ENCODE measurements at places on chromosomes 2 and 18. TPM values are rescaled to one million over a fixed set of nuclear protein-coding genes. Genes with fewer than 3 reads are reported as not detected.

EPB41L3 gene
- 72.7 TPM for total RNA-seq

NOSTRIN gene
- 3.9 TPM for total RNA-seq

TEX44 gene
- total RNA-seq: not detected

PLB1 gene
- 2.3 TPM for total RNA-seq

CNTNAP5 gene
- 41.0 TPM for total RNA-seq

MPPE1 gene
- 17.6 TPM for total RNA-seq

FEV gene
- total RNA-seq: not detected

GRCh38 chr18:10912790-10913545, 236.4 kb downstream of the PIEZO2 start:
- no peak for DNase-seq

- DNase-seq: no peak
These were observed 9.4 kb downstream of the CTIF start for GRCh38 chr18:48548011-48548771.

DNA sequence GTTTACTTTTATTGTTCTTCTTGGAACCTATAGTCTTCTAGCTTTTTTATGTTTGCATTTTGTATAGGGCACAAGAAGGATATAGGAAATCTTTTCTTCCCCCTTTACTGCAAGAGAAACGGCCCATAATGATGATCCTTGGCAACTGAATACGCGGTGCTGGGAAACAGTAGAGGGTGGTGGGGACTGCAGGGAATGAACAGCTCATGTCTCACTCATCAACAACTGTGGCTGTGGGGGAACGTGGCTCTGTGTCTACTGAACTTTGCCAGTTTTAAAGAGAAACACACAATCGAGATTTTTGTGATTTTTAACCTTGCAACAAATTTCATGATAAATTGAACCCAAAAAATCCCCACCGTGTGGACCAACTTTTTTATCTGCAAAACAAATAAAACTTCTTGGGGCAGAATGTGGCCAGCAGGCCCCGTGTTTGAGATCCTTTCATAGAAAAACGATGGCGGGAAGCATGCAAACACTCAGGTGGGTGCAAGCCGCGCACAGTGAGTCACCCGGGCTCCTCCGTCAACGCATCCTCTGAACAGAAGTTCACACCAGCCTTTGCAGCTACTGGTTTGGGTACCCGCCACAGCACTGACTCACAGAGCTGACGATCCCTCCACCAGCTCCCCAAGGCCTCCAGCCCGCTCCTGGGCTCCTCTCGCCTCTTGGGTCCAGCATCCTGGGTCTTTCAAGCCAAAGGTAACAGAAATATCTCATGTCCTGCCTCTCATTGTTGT, 149.3 kb downstream of the COL6A3 start:
- peak; percentile 11 for DNase-seq

DNA sequence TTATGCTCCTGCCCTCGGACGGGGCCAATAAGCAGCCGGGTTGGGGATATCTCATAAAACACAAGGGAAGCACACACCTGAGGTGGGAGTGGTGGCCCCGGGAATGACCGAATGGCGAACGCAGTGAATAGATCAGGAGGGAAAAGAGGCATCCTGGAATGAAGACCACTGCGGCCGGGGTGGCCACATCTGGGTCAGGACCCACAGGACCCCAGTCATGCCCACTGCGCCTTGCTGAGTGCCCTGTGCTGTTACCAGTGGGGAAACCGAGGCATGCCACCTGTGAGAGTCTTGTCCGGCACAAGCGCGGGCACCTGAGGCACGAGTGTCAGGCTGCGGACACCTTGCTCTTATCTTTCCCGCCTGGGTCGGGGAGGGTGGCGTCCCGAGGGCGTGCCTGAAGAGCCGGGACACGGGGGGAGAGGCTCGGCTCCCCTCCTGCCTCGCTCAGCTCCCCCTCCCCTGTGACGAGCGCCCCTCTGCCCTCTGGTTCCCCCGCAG, 1.6 kb downstream of the PDCD1 start:
- no peak for DNase-seq

DNA sequence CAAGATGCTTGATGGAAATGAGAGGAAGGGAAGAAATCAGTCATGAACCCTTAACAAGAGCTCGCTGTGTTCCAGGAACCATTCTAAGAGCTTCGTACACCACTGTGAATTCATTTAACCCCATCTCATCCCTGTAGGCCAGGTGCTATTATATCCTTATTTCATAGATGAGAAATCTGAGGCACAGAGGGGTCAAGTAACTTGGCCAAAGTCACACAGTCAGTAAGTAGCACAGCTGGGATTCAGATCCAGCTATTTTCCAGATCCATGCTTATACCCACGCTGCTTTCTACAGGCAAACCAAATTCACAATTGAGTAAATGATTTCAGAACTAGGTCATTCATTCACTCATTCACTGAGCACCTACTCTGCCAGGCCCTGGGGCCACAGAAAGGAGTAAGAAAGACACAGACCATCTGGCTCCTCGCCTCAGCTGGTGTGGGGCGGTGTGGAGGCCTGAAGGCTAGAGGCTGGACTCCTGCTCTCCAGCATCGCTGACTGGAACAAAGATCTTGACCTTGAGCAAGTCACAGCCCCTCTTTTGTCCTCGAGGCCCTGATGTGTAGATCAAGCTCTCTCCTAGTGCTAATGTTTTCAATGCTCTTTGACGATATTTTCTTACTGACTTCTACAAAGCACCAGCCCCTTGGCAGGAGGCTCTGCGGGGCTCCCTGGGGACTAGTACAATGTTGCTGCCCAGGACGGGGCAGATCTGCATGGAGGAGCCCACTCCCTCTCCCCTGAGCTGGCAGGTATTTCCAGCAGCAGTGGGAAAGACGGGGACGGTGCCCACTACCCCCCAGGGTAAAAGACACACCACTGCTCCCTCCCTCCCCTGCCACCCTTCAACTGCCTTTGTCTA, 26.5 kb downstream of the STEAP3 start:
- DNase-seq: no peak

DNA sequence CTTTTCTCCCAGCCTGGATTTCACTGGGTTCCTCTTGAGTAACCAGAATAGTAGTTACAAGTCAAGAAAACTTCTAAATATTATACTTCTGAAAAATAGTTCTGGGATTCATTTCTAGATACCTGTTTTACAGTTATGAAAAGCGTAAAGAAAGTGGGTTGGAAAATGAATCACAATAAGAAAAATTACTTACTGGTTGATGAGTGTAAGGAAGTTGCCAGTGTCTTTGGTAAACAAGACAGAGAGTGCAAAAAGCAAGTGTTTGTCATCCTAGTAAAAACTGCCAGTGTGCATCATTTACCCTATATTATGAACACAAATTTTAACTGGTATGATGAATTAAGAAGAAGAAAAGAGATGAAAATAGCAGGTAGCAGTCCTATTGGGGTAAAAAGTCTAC, 88.9 kb downstream of the R3HDM1 start:
- DNase-seq: no peak

GRCh38 chr2:29703336-29703735, 218.1 kb downstream of the ALK start:
- no peak for DNase-seq

- no peak for DNase-seq
These were observed 93.1 kb downstream of the ZFP36L2 start for GRCh38 chr2:43133336-43133707.

DNA sequence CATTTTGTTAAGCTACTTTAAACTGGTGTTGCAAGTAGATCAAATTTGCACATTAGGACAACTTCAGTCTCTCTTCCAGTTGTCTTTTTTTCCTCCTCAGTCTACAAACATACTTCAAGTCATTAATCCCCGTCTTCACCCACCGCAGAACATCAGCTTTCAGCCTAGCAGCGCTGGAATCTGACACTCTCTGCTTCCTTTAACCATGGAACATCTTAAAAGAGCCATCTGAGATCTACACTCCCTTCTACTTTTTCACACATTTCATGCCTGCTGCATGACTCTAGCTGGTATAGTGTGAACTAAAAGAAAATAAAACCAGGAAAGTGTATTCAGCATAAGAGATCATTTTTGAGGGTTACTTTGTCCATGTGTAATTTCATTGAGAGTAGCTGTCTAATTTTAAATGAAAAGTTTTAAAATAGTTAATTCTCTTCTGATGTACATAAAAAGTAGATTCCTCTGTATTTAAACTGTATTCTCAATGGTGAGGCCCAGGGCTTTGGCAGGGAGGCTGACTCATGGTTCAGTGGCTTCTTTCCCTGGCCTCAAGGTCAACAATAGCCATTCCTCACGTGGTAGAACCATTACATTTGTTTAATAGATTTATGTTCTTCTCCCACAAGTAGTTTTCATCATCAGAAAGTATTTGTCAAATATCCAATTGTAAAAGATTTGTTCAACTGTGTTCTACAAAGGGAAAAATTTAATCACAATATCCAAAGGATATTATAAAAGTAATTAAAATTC, 16.5 kb downstream of the SGPP2 start:
- no peak for DNase-seq

GRCh38 chr18:36655074-36655473, 173.7 kb downstream of the TPGS2 start:
- DNase-seq: no peak

GRCh38 chr18:62448426-62448825, 74.4 kb upstream of the ZCCHC2 start:
- no peak for DNase-seq

- no peak for DNase-seq
These were observed 114.2 kb downstream of the SRBD1 start for GRCh38 chr2:45496869-45497268.

DNA sequence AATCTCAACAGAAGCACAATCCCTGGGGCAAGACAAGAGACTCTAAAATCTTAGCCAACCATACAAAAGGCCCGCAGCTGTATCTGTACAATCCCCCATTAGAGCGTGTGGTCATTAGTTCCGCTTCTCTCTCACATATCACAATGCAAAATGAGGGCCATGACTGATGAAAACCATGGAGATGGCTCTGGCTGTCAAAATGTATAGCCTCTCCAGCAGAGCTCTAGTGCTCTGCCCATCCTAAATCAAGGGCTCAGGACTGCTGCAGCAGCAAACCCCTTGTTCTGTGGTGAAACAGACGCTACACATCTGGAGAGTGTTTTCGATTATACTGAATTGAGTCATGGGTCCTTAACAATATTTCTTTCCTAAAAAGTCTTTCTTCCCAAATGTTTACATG, 221.0 kb downstream of the PID1 start:
- no peak for DNase-seq

- DNase-seq: no peak
These were observed 8.3 kb downstream of the MAT2A start for GRCh38 chr2:85547089-85547858.

DNA sequence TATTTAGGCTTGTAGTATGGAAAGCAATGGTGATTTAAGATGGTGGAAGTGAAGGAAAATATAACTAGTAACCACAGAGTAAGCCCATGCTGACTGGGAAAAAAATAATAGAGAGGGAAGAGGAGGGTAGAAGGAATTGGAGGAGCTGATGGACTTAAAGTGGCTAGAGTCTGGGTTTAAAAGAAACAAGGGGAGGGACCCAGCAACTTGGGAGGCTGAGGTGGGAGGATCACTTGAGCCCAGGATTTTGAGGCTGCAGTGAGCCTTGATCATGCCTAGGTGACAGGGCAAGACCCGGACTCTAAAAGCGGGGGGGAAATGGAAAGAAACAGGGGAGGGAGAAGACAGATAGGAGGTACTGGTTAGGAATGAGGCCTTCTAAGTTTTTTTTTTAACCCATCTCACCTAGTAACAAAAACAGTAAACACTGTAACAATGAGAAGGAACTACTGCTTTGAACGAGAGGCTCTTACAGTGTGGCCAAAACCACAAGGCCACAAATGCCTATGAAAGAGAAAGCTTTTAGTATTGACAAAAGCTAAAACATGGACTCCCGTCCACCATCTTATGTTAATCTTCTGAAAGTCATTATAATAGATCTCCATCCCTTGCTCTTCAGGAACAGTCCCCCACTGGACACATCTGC, 26.6 kb downstream of the METTL8 start:
- DNase-seq: no peak

DNA sequence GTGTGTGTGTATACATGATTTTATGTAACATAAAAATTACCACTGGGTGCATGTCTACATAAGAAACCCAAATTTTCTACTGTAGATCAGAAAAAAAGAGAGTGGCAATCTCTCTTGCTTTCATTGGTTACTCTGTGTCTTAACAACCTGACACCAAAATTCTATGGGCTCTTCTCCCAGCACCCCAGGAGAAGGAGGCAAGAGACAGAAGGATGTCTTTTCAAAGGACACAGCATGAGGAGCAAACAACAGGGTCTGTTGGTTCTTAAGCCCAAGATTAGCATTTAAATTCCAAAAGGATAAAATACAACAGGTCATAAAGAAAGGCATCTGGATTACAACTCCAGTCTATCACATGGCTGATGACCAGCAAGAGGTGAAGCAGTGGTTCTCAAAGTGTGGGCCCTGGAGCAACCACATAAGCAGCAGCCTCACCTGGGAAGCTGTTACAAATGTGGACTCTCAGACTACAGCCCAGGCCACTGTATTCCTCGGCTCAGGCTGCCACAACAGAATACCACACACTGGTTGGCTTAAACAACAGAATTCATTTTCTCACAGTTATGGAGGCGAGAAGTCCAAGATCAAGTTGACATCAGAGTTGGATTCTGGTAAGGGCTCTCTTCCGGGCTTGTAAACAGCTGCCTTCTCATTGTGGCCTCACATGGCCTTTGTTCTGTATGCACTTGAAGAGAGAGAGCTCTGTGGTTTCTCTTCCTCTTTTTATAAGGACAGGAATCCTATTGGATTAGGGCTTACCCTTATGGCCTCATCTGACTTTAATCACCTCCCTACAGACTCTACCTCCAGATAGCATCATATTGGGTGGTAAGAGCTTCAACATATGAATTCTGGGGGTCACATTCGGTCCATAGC, 79.8 kb upstream of the RNF152 start:
- no peak for DNase-seq

DNA sequence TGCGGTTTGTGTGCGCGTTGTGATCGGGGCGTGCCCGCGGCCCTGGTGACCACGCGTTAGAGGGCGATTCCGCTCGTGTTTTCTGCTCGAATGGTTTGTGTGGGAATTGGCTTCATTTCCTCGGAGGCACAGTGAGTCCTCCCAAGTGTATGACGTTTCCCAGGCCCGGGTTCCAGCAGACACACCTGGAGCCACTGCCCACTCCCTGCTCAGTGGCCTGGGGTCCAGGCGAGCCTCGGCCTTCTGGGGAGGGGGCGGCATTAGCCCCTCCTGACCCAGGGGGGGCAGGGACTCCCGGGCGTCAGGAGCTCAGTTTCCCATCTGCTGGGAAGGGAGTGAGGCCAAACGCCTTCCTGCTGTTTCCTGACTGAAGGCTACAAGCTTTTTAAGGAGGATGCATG, 92.1 kb downstream of the NFATC1 start:
- DNase-seq: no peak

DNA sequence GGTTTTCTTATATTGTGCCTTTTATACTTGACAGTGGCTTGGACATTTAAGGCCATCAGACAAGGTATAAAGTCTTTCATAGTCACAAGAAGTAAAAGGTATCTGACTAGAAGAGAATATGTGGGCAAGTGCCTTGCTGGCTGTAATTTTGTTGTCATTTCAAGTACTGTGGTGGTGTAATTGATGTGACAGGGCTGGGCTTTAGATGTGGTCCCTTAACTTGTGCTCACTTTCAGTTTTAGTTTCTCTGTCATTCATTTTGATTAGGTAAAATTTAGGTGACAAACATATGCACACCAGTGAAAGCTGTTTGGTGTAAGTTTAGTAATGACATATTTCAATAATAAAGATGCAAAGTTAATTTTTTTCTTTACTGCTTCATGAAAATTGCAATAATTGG, 31.2 kb upstream of the TBR1 start:
- no peak for DNase-seq

GRCh38 chr2:28522481-28522880, 26.6 kb downstream of the PLB1 start:
- no peak for DNase-seq

- DNase-seq: no peak
These were observed 2.0 kb downstream of the XPO1 start for GRCh38 chr2:61536180-61536571.

GRCh38 chr2:101614127-101614759, 83.3 kb upstream of the MAP4K4 start:
- DNase-seq: no peak
